ENCODE measurements at places on chromosomes 7 and 10.

- no peak for DNase-seq
These were observed 714.8 kb downstream of the CCSER2 start for GRCh38 chr10:85043207-85043606.

- no peak for DNase-seq
These were observed 5.9 kb downstream of the PIK3CG start for GRCh38 chr7:106870983-106871410.

GRCh38 chr7:23345601-23346000 lies 46.5 kb downstream of the MALSU1 start:
- peak; percentile 38 for DNase-seq

DNA sequence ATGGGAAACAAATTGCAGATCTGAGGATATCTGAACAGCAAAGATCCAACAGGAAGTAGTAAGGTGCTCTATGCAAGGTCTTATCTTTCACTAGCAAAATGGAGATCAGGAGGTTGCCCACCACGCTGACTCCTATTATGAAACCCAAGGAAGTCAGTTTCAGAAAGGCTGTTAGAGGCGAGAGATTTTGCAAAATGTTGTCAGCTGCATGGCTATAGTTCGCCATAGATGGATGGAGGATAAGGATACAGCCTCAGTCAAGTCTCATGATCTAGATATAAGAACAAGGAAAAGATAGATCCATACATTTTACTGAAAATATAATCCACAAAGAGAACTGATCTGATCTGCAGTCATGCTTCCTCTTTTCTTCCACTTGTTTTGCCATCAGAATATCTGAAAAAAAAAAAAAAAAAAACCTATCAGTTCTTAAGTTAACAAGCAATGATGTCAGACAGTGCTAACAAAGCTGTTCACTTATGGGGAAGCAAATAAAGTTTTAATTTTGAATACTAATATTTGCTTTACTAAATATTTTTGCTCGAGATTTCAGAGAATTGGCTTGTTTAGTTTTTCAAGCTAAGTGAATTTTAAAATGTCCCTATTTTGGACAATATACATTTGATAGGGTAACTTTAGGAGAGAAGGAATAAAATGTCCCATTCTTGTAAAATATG lies 2.0 kb downstream of the GPR85 start:
- no peak for DNase-seq

DNA sequence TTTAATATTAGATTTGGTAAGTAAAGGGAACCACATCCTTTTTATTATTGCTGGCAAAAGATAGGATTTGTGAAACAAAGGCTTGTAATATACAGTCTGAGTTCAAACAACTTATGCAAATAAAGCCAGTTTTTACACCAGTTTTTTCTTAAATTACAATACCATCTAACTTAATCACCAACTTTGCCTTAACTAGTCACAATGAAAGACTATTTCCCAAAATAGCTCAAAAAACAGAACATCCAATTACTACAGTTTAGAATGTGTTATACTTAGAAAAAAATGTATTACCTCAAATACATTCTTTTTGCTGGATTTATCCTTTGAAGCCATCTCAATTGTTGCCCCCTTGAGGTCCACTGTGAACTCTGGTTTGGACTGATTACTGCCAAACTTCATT lies 108.5 kb downstream of the ARHGAP12 start:
- DNase-seq: no peak

- no peak for DNase-seq
These were observed 85.3 kb downstream of the VOPP1 start for GRCh38 chr7:55486991-55487390.
